ENCODE measurements at places on chromosomes 5 and 9. TPM values are rescaled to one million over a fixed set of nuclear protein-coding genes. Genes with fewer than 3 reads are reported as not detected.

The CER1 gene
- total RNA-seq, result not detected

The IFNA21 gene
- not detected for total RNA-seq

The KLHL3 gene
- 12.2 TPM for total RNA-seq

DNA sequence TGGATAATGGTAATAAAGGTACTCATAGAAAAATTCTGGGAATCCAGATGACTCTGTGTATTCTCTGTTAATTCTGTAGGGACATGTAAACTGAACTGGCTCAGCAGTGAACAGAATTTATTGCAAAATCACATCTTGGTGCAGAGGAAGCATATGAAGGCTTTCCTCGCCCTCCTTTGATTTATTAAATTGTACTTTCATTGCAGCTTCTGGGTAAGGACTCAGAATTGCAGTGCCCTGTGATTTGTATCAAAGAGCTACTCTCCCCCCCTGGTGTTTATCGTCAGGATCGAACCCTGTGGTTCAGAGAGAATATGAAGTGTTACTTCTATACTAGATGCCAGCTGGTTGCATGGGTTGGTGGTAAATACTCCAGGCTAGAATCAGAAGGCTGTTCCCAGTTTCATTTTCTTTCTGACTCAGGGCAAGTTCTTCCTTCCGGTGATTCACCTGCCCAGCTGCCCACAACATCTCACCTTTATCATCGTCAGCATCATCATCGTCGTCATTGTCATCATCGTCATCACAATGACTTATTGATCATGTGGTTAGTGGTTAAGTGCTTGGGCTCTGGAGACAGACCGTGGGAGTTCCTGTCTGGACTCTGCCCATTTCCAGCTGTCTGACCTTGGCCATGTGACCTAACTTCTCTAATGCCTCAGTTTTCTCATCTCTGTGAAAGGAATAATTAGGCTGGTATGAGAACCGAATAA, 238.8 kb downstream of the ARHGAP26 start:
- DNase-seq, result peak; percentile 94
